ENCODE measurements at places on chromosomes 5 and 9.

- no peaks in the 10 kb centered on the region for H3K36me3 ChIP-seq
- no peak overlapping the region for H3K27ac ChIP-seq
- H3K4me3 ChIP-seq: no peak overlapping the region
- no peaks in the 10 kb centered on the region for H3K27me3 ChIP-seq
These were observed 16.5 kb upstream of the RLN2 start for GRCh38 chr9:5321058-5321457.

GRCh38 chr9:13735181-13735580 lies 455.7 kb upstream of the MPDZ start:
- no peaks in the 10 kb centered on the region for H3K4me1 ChIP-seq
- H3K27me3 ChIP-seq: no peaks in the 10 kb centered on the region
- H3K4me3 ChIP-seq: no peak overlapping the region
- no peaks in the 10 kb centered on the region for H3K36me3 ChIP-seq
- no peak overlapping the region for H3K27ac ChIP-seq

DNA sequence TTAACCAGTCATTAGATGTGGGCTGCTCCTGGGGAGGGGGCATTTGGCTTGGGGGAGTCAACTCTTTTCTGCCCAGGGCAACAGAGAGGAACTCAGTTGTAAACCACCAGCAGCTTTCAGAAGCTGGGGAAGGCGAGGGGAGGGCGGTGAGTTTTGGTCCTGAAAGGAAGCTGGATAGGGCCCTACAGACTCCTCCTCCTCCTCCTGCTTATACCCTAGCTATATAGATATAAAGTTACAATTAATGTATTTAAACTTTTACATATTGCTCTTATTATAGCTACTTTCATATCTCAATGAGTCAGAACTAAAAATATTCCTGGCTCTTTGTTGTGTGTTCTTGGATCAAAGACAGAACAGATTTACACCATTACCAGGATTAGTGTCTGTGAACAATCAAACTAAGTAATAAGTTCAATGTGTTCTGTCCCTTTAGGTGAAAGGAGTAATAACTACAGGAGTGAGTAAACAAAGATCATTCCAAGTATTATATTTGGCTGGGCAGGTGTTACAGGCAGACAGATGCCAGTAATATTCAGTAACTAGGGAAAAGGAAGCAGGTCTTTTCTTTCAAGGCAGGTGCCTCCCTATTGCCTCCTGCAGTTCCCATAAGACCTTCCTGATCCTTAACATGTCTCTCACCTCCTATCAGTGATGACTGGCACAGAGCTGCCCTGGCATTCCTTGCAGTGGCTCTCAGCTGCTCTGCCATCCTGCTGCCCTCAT lies 20.5 kb upstream of the VPS13A start:
- H3K36me3 ChIP-seq: no peaks in the 10 kb centered on the region
- H3K27me3 ChIP-seq: no peaks in the 10 kb centered on the region
- DNase-seq: no peak

- no peak overlapping the region for H3K27ac ChIP-seq
- H3K27me3 ChIP-seq: no peaks in the 10 kb centered on the region
These were observed 141.1 kb downstream of the ESM1 start for GRCh38 chr5:54844266-54844665.

GRCh38 chr5:153700940-153701339 lies 210.5 kb downstream of the GRIA1 start:
- DNase-seq: no peak
- H3K27me3 ChIP-seq: no peaks in the 10 kb centered on the region
- no peaks in the 10 kb centered on the region for H3K36me3 ChIP-seq
- no peaks in the 10 kb centered on the region for H3K4me1 ChIP-seq
- no peak overlapping the region for H3K4me3 ChIP-seq
- no peak overlapping the region for H3K27ac ChIP-seq
